ENCODE measurements at places on chromosomes 5 and 9.
A peak's percentile ranks its signal among the peaks of the same experiment; 100 is the strongest.

GRCh38 chr9:126482361-126483044 is 131.2 kb upstream of the LMX1B start:
- DNase-seq: no peak

DNA sequence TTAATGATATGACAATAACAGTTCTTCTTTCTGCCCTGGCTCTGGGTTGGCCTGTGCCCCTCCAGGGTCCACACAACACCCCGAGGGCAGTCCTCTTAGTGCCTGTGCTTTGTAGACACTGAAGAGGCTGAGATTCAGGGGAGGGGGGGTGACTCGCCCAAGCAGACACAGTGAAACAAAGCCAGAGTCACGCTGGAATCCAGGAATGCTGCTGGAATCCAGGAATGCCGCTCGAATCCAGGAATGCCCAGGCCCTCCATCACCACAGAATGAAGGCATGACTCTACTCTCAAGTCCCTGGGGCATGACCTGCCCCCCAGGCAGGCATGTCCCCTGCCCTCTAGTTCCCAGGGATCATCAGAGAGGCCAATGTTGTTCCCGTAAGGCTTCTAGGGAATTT is 73.1 kb downstream of the LRSAM1 start:
- no peak for DNase-seq

- peak; percentile 6 for DNase-seq
Measured at GRCh38 chr9:123541411-123541810, 185.4 kb downstream of the CRB2 start.

- no peak for DNase-seq
Measured at GRCh38 chr9:115022760-115023434, 92.5 kb upstream of the TNFSF8 start.

- DNase-seq: no peak
Measured at GRCh38 chr5:127024821-127025220, 5.5 kb downstream of the MARCHF3 start.

- no peak for DNase-seq
Measured at GRCh38 chr5:100864931-100865330, 38.2 kb downstream of the ST8SIA4 start.

GRCh38 chr5:1887588-1888360 is 5.0 kb upstream of the IRX4 start:
- no peak for DNase-seq

DNA sequence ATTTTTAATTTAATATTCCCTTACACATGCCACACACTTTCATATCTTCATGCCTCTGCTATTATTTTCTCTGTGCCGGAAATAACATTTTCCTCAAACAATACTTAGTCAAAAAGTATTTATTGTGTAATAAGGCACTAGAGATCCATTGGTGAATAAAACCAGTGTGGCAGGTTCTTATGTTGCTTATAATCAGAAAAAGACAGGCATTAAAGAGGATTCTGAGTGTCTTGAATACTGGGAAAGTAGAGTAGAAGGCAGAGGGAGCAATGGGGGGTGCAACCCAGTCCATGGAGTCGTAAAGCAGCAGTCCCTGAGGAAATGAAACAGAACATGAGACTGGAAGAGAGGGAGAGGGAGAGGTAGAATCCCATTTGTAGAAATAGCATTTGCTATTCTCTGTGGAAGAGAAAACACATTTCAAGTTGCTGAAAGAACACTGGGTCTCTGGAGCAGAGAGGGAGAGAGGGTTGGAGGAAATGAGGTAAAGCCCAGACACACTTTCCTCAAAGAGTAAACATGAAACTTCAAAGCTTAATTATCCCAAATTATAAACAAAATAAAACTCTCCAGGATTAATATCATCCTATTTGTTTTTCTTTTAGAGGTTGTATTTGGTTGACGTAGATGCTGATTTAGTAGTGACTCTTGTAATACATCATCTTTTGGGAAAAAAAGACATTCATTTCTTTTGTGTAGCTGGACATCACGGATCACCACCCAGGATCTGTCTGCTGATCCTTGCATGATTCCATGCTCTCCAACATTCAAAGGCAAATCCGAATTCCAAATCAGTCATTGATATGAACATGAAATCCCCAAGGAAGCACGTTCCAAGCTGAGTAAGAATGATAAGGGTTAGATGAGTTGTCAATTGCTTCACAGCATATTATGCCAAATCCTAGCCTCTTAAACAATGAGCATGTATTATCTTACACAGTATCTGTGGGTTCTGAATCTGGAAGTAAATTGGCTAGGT is 37.4 kb upstream of the GRAMD2B start:
- no peak for DNase-seq

DNA sequence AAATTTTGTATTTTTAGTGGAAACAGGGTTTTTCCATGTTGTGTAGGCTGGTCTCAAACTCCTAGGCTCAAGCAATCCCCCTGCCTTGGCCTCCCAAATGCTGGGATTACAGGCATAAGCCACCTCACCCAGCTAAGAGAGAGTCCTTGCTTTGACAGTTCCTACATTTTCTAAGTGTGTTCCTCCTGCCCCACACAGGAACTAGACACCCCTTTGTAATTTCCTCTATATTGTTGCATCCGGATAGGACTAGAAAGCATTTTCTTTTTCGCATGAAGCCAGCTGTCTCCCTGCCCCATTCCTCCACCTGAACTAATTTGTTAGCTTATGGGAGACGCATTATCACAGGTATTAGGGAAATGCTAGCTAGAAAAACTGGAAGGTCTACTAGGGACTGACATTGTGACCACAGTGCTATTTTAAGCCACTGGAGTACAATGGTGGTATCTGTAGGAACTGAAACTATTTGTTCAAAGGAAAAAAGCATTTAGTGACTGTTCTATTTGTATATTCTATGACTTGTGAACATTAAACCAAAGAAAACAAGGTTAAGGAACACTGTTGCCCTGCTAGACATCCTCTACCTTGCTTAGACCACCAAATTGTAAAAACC is 214.1 kb downstream of the SMARCA2 start:
- DNase-seq: peak; percentile 42

DNA sequence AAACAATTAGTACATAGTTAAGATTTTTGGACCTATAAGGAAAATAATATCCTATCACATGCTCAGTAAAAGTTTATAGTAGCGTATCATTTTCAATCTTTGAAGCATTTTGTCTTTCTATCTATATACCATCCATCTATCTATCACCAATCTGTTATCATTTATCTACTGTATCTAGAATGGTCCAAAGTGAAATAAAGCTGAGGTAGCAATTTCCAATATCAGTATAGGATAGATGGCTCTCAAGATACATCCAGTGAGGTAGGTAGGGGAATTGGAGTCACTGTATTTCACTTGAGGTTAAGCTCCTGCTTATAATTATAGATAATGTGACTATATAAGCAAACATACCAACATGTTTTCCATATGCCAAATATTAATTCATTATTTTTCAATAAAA is 889.1 kb upstream of the CTNND2 start:
- DNase-seq: no peak

- DNase-seq: peak; percentile 3
Measured at GRCh38 chr9:104608336-104608735, 2.9 kb upstream of the OR13C2 start.

GRCh38 chr5:42982107-42982622 is 58.0 kb downstream of the ANXA2R start:
- no peak for DNase-seq

- DNase-seq: no peak
Measured at GRCh38 chr5:114377946-114378345, 16.1 kb downstream of the KCNN2 start.

GRCh38 chr5:124729720-124730359 is 16.6 kb downstream of the ZNF608 start:
- peak; percentile 47 for DNase-seq

Data from foreskin melanocyte (primary cell).